ENCODE measurements at places on chromosomes 7 and 10.

- H3K4me3 ChIP-seq, result peak overlapping the region; percentile 57
- peaks cover 10% of the 10 kb centered on the region for H3K4me1 ChIP-seq
Observed at GRCh38 chr7:103988468-103989199, 824 bp downstream of the RELN start.

GRCh38 chr10:11152801-11153200 is 135.1 kb downstream of the CELF2 start:
- peaks cover 79% of the 10 kb centered on the region for H3K4me1 ChIP-seq
- no peak overlapping the region for H3K4me3 ChIP-seq
- no peak for DNase-seq
- H3K36me3 ChIP-seq, result peaks cover 19% of the 10 kb centered on the region
- H3K27me3 ChIP-seq, result no peaks in the 10 kb centered on the region

GRCh38 chr7:70577078-70577477 is 554.9 kb upstream of the GALNT17 start:
- no peaks in the 10 kb centered on the region for H3K27me3 ChIP-seq
- H3K27ac ChIP-seq, result no peak overlapping the region

GRCh38 chr7:106405697-106406141 is 120.9 kb upstream of the NAMPT start:
- no peaks in the 10 kb centered on the region for H3K36me3 ChIP-seq
- peaks cover 9% of the 10 kb centered on the region for H3K4me1 ChIP-seq
- H3K27ac ChIP-seq, result no peak overlapping the region
- H3K4me3 ChIP-seq, result no peak overlapping the region

GRCh38 chr7:102866535-102867215 is 46.1 kb upstream of the LRRC17 start:
- H3K27ac ChIP-seq, result no peak overlapping the region
- H3K4me3 ChIP-seq, result no peak overlapping the region
- no peaks in the 10 kb centered on the region for H3K4me1 ChIP-seq
- H3K36me3 ChIP-seq, result no peaks in the 10 kb centered on the region
- H3K27me3 ChIP-seq, result no peaks in the 10 kb centered on the region
- no peak for DNase-seq

DNA sequence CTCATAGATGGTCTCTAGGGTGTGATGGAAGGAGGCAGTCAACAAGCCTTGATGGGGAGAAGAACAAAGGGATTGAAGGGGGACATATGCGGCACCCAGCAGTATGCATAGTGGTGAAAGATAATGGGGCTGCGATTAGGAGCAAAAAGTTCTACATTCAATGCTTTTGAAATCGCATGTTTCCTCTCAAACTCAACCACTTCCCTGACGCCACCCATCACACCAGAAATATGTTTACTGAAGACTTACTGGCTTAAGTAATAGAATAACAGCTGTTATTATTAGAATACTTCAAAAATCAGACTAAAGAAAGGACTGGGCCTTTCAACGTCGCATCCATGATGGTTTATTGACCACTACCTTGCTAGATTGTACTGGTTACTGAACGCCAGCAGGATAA is 31.5 kb downstream of the MKRN1 start:
- H3K36me3 ChIP-seq, result peaks cover 9% of the 10 kb centered on the region
- no peak overlapping the region for H3K4me3 ChIP-seq
- H3K27ac ChIP-seq, result no peak overlapping the region
- H3K27me3 ChIP-seq, result no peaks in the 10 kb centered on the region

DNA sequence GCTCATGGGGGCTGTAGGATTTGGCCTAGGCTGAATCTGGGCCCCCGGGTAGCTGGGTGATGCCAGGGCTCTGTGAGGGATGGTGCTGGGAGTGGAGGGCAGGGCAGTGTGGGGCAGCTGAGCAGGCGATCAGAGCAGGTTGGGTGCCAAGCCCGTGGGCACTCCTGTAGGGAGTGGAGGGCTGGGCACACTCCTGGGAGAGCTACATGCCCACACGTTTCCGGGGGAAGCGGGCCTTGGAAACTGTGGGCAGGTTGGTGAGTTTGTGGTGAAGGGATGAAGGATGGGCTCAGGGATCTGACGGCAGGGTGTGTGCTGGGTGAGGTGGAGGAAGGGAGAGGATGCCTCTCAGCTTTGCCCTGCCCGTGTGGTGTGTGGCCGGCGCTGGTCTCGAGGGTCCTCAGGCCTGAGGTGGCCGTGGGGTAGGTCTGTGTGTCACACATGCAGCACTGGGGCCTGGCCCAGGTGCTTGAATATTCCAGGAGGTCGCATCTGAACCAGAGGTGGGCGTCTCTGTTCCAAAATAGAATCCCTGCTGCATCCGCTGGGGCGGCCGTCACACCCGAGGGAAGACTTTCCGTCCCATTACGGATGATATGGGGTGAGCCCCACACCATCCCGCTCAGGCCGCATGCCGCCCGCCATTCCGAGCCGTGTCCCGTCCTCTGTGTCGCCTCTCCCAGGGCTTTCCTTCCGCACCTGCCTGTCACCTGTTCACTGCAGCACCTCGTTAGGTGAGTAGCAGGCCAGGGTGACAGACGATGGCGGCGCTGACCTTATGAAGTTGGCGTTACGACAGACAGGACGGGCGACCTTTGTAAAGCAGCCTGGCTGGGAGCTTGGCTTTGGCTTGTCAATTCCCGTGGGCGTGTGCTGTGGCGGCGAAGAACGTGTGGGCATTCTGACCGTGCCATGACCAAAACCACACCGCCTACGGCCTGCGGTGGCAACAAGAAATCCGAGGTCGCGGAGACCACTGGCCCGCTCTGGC is 143.6 kb downstream of the ACTR3B start:
- DNase-seq, result no peak
- no peaks in the 10 kb centered on the region for H3K27me3 ChIP-seq
- H3K27ac ChIP-seq, result no peak overlapping the region
- peaks cover 2% of the 10 kb centered on the region for H3K36me3 ChIP-seq
- H3K4me1 ChIP-seq, result no peaks in the 10 kb centered on the region

DNA sequence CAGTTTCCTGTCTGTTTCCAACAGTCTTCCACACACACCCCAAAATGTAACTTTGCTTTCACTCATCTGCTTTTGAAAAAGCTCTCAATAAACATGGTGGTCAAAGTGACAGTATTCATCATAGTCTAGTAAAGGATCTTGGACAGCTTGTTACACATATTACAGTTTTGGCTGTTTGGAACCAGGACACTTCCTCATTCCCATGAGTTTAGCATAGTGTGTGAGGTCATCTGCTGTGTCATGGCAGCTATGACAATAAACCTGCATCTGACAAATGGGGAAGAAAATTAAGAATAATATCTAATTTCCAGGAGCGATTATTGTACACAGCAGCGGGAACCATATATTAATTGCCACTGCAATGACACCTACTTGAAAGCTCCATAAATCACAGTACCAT is 184.3 kb upstream of the SLC26A5 start:
- peaks cover 13% of the 10 kb centered on the region for H3K27me3 ChIP-seq
- H3K36me3 ChIP-seq, result no peaks in the 10 kb centered on the region
- no peak overlapping the region for H3K4me3 ChIP-seq
- no peak overlapping the region for H3K27ac ChIP-seq
- H3K4me1 ChIP-seq, result no peaks in the 10 kb centered on the region

DNA sequence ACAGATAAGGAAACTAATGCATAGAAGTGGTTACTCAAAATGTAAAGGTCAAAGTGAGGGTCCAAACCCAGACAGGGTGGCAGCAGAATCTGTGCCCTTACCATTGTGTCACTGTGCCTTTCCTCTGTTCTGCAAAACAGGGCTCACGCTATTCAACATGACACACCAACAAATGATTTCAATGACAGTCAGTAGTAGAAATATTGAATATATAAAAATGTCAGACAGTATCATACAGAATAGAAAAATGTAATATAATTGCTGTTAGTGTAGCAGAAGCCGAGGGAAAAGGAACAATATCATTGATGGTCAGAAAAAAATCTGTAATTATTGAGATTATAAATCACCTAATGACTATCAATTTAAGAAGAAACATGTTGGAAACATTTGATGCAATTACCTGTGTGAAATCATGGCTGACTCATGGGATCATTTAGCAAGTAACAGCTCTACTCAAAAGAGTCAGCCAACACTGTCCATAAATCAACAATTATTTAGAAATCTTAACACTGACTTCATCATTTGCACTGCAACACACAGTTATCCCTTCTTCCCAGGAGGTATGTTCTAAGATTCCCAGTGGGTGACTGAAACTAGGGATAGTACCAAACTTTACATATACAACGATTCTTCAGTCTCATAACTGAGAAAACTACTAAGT is 198.7 kb downstream of the DGKI start:
- H3K4me1 ChIP-seq, result no peaks in the 10 kb centered on the region
- H3K27me3 ChIP-seq, result no peaks in the 10 kb centered on the region
- H3K27ac ChIP-seq, result no peak overlapping the region
- DNase-seq, result no peak

DNA sequence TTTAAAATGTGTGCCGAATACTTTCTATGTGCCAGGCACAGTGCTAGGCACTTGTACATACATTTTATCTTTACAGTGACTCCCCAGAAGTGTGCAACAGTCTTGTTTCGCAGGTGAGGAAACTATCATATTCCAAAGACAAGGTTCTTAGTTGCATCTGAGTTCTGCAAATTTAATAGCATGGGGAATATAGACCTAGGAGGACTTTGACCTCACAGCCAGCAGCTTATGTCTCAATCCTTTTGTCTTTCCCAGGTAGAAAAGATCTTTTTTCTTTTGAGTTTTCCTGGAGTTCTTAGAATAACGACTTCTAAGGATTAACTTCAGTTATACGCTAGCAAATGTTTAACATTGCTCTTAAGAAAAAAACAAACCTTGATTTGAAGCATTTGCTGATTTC is 482.8 kb upstream of the ZMIZ1 start:
- no peak overlapping the region for H3K4me3 ChIP-seq
- no peaks in the 10 kb centered on the region for H3K4me1 ChIP-seq
- H3K27me3 ChIP-seq, result peaks cover 9% of the 10 kb centered on the region
- no peak overlapping the region for H3K27ac ChIP-seq
- H3K36me3 ChIP-seq, result no peaks in the 10 kb centered on the region

GRCh38 chr7:114345494-114345893 is 69.1 kb upstream of the FOXP2 start:
- no peaks in the 10 kb centered on the region for H3K4me1 ChIP-seq
- H3K36me3 ChIP-seq, result no peaks in the 10 kb centered on the region
- DNase-seq, result no peak

DNA sequence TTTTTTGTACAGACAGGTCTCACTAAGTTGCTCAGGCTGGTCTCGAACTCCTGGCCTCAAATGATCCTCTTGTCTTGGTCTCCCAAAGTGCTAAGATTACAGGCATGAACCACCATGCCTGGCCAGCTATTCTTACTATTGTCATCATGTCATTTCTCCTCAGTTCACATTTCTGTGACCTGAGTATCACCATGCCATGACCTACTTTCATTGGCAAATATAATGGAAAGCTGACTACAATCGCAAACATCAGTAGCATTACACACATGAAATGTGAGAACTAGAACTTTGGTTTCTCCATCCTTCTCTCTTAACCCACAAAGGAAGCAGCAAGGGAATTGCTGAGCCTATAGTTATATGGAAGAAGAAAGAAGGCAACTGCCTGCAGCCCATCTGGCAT is 26.0 kb upstream of the WIPF3 start:
- no peak for DNase-seq
- no peak overlapping the region for H3K27ac ChIP-seq
- no peak overlapping the region for H3K4me3 ChIP-seq
- H3K36me3 ChIP-seq, result peaks cover 2% of the 10 kb centered on the region
- no peaks in the 10 kb centered on the region for H3K4me1 ChIP-seq

- no peaks in the 10 kb centered on the region for H3K36me3 ChIP-seq
- H3K4me1 ChIP-seq, result no peaks in the 10 kb centered on the region
- no peak for DNase-seq
- peaks cover 36% of the 10 kb centered on the region for H3K27me3 ChIP-seq
Observed at GRCh38 chr7:25580141-25580540, 351.9 kb upstream of the NPVF start.

GRCh38 chr7:35505066-35505465 is 189.9 kb downstream of the HERPUD2 start:
- DNase-seq, result no peak
- no peaks in the 10 kb centered on the region for H3K36me3 ChIP-seq
- H3K4me3 ChIP-seq, result no peak overlapping the region
- peaks cover 33% of the 10 kb centered on the region for H3K27me3 ChIP-seq
- H3K27ac ChIP-seq, result no peak overlapping the region
- no peaks in the 10 kb centered on the region for H3K4me1 ChIP-seq

- H3K27me3 ChIP-seq, result no peaks in the 10 kb centered on the region
- no peaks in the 10 kb centered on the region for H3K4me1 ChIP-seq
Observed at GRCh38 chr10:124149189-124150042, 56.0 kb upstream of the CHST15 start.

GRCh38 chr7:148620749-148621359 is 30.3 kb downstream of the C7orf33 start:
- H3K36me3 ChIP-seq, result no peaks in the 10 kb centered on the region
- no peak overlapping the region for H3K4me3 ChIP-seq
- H3K4me1 ChIP-seq, result peaks cover 4% of the 10 kb centered on the region
- H3K27ac ChIP-seq, result no peak overlapping the region

- H3K36me3 ChIP-seq, result peaks cover 2% of the 10 kb centered on the region
- no peak overlapping the region for H3K27ac ChIP-seq
- no peak for DNase-seq
- no peak overlapping the region for H3K4me3 ChIP-seq
Observed at GRCh38 chr7:118794419-118794818, 569.9 kb downstream of the ANKRD7 start.

DNA sequence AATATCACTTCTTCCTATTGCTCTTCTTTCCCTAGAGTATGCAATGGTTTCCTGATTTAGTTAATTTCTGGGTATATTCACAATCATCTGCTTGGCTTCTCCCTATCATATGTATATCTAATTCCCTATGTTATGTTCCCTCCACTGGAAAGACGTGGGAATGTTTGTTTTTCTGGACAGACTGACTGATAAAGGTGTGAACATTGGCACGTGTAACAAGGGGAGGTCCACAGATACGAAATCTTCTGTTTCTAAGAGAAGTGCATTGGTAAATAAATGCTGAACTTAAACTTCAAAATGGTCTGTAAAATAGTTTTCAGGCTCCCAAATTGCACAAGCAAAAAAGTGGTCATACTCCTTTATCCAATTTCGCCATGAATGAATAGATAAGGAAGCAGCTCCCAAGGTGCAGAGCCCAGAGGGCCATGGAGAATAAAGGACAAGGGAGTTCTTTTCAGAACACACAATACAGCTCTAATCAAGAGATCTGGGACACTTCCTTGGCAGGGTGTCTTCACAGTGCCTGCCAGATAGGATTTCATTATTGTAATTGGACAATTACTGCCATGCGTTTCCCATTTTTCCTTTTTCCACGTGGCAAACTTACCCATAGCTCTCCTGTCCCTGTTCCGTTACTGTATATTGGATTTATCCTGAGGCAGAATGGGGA is 141.9 kb downstream of the RNF133 start:
- DNase-seq, result no peak
- H3K27ac ChIP-seq, result no peak overlapping the region
- no peak overlapping the region for H3K4me3 ChIP-seq
- no peaks in the 10 kb centered on the region for H3K36me3 ChIP-seq
- H3K4me1 ChIP-seq, result no peaks in the 10 kb centered on the region
- no peaks in the 10 kb centered on the region for H3K27me3 ChIP-seq

DNA sequence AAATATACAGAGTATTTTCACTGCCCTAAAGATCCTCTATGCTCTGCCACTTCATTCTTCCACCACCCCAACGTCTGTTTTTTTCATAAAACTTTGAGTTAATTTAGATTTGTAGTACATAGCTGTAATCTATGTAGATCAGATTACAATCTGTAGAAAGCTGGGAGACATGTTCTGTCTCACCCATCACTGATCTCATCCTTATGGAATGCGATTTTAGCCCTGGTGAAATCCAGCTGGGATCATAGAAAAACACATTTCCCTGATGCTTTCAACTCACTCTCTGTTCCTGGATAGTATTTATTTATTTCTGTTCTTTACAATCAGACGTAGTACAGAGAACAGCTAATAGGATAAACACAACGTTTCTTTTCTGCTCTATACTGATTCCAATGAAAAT is 521.0 kb downstream of the KIF20B start:
- no peak for DNase-seq
- no peak overlapping the region for H3K4me3 ChIP-seq
- no peaks in the 10 kb centered on the region for H3K27me3 ChIP-seq
- H3K27ac ChIP-seq, result no peak overlapping the region
